ENCODE measurements at places on chromosomes 4 and X.

GRCh38 chrX:84501798-84502628, at the start of gene HDX:
Gene HDX, minus strand, starts transcription at chrX:84502453. Its CDS starts 27,056 bp downstream, at chrX:84475397.
- peak; percentile 91 for DNase-seq

DNA sequence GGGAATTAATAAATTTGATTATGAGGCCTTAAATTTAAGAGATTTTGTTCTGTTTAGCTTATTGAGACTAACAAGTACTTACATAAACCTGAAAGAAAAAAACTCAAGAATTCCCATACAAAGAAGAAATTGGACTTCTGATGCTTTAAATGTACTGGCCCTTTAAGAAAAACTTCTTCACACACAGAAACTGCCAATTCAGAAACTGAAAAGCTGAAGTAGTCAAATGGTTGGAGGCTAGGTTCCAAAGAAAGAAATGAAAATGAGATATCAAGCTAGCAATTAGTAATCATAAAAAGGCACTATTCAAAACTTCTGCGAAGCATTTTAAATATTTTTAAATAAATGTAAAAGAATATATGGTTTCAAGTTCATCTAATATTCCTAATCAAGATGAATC, 151.3 kb downstream of the THOC2 start:
- no peak for DNase-seq

- peak; percentile 27 for DNase-seq
Measured at GRCh38 chr4:142615324-142615665, 230.8 kb downstream of the INPP4B start.

- DNase-seq: no peak
Measured at GRCh38 chr4:7381890-7382633, 52.7 kb downstream of the PSAPL1 start.

- peak; percentile 66 for DNase-seq
Measured at GRCh38 chr4:86891762-86892635, at the start of gene C4orf36. Gene C4orf36, minus strand, starts transcription at chr4:86892422. Its CDS starts 902 bp downstream, at chr4:86891520.

Measured in adipocyte (in vitro differentiated cells).